Activated effector memory CD4-positive, alpha-beta T cell treated with Interleukin-2 at 50 U/mL for 16 hours (primary cell): ENCODE measurements at places on chromosomes 2 and 18.

GRCh38 chr18:3906116-3906750, 456.3 kb downstream of the TGIF1 start:
- DNase-seq: no peak

DNA sequence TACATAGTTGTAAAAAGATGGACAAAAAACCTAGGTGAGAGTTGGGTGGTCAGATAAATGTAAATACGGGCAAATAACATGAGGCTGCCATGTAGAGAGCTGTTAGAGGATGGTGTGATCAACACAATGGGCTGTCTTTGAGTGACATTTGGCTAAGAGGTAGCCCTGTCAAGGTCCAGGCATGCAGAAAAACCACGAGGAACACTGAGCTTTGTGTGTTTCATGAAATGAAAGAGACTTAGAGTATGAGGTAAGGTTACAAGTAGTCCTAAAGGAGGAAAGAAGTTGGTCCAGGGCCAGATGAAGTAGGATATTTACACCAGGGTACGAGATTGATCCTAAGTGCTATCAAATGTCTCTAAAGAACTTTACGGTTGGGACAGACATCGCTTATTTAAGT, 160.9 kb downstream of the RDH14 start:
- DNase-seq: no peak

GRCh38 chr2:8282858-8283252, 399.0 kb upstream of the ID2 start:
- DNase-seq: no peak

DNA sequence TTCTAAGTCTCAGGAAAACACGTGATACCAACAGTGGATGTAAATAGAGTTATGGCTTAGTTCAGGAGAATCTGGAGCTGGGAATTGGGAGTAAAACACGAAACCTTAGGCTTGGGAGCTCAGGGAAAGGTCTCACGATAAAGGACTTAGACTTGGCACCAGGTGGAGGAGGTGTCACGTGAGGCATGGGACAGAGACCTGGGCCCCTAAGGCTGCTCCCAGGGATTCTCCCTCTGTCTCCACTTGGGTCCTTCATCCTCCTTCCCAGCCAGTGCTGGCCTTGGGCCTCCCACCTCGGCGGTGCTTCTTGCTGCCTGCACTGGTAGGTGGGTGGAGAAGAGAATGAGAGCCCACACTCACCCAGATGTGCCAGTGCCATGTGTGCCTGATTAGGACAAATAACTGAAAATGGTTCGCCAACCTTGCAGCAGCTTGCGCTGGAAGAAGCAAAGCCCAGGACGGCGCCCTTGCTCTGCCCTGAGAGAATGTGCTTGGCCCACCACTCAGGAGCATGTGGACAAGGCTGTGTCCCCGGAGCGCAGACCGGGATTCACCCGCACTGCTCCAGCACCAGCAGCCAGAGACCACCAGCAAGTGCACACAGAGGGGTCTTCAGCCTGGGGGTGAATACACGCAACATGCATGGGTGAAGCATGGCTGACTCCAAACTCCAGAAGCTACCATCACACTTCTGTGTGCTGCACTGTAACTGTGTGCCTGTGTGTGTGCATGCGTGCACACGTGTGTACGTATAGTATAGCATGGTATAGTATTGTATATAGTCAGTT, 48.1 kb downstream of the PSMG2 start:
- no peak for DNase-seq

GRCh38 chr2:197268786-197269584, 41.6 kb downstream of the ANKRD44 start:
- DNase-seq: no peak

DNA sequence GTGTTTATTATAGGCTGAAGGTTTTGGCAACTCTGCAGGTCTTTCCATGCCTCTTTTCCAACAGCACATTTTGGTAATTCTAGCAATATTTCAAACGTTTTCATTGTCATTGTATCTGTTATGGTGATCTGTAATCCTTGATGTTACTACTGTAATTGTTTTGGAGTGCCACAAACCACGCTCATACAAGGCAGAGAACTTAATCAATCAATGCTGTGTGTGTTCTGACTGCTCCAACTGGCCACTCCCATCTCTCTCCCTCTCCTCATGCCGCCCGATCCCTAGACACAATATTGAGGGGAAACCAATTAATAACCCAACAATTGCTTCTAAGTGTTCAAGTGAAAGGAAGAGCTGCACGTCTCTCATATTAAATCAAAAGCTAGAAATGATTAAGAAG, 32.9 kb downstream of the HDLBP start:
- DNase-seq: no peak
